Central memory CD4-positive, alpha-beta T cell (primary cell): ENCODE measurements at places on chromosomes 12 and 14.

DNA sequence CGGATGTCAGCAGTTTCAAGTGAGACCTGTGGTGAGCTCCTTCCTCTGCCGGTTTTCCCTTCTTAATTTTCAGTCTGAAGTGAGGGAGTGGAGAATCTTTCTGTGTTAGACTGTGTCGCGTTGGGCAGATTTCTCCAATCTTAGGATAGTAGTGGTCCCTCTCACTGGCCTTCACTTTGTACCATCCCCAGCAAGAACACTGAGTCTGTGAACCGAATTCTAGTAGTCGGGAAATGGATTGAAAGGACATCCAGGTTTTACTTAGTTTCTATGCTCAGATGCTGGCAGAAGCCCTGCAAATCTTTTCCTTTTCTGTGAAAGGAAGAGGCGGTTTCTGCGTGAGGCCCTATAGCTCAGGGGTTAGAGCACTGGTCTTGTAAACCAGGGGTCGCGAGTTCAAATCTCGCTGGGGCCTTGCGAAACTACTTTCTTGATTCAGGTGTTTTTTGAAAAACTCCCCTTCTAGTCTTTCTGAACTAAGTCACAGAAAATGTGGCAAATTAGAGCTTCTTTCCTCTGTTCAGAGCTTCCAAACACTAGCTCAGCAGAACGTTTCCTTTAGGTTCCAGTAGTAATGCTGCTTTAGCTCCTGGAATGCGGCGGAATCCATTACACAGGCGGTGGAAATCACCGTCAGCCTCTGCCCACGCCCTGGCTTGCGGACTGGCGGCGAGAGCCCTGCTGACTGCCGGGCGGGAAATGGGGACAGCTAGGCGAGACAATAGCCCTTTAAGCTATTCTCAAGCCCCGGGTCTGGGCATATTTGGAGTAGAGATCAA, 2.8 kb upstream of the RNASE4 start:
- DNase-seq: peak; percentile 89

DNA sequence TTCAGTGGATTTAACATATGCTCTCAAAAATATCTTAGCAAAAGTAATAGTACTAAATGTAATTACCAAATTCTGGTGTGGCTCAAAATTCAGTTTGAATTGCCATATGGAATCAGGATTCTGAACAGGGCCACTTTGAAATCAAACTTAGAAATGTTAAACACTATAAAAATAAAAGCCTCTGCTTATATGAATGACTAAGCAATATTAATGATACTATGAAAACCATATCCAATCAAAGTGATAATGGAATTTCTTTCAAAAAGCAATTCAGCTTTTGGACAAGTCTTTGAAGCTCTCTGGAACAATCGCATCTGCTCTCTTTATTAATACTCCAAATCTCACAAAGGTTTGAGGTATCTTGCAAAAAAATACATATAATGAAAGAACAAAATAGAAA, 51.6 kb downstream of the ERGIC2 start:
- no peak for DNase-seq

- DNase-seq: no peak
Observed at GRCh38 chr12:73947326-73948026, 590.2 kb upstream of the ATXN7L3B start.

- DNase-seq: peak; percentile 48
Observed at GRCh38 chr12:121649819-121650353, 19.6 kb downstream of the MORN3 start.

GRCh38 chr14:66315548-66315947, 170.6 kb upstream of the CCDC196 start:
- DNase-seq: no peak

GRCh38 chr14:99508896-99509629, 27.9 kb downstream of the CCNK start:
- no peak for DNase-seq

GRCh38 chr12:122297494-122297893, 31.2 kb upstream of the VPS33A start:
- DNase-seq: no peak

DNA sequence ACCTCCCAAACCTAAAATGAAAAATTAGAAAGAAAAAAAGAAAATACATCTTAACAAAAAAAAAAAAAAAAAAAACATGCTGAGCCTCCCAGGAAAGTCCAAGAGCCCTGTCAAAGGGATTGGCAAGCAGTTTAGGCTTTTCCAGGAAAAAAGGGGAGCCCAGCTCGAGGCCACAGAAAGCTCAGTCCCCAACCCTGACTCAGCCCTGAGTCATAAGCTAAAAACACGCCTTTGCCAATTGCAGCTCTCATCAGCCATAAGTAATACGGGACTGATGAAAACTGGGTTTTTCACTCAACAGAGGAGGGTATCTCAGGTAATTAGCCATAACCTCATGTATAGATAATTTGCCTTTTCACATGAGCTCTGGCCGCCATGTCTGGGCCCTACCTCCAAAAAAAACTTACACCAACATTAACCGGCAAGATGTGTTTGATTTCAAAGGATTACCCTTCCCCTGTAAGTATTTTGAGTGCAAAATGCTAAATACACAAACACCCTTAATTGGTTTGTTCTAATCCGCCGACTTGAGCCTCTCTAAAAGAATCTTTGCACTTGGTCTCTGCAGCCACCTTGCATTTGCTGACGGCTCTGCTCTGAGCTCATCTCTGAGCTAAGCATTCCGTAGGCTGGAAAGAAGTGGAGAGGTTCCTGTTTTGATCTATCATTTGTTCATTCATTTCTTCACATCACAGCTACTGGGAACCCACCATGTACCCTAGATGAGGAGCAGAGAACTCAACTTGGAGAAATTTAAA, 319.2 kb downstream of the BCL11B start:
- DNase-seq: no peak

DNA sequence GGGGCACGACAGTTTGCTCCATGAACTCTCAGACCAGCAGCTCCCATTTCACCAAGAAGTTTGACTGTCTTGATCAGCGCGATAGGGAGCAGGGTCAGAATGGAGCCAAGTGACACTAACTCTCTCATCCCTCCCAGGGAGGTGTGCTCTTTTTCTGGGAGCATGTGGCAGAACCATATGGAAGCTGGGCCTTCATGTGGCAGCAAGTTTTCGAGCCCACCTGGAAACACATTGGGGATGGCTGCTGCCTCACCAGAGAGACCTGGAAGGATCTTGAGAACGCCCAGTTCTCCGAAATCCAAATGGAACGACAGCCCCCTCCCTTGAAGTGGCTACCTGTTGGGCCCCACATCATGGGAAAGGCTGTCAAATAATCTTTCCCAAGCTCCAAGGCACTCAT, 24.0 kb downstream of the ITGA7 start:
- DNase-seq: no peak

GRCh38 chr12:16245209-16245608, 32.3 kb downstream of the SLC15A5 start:
- DNase-seq: no peak

DNA sequence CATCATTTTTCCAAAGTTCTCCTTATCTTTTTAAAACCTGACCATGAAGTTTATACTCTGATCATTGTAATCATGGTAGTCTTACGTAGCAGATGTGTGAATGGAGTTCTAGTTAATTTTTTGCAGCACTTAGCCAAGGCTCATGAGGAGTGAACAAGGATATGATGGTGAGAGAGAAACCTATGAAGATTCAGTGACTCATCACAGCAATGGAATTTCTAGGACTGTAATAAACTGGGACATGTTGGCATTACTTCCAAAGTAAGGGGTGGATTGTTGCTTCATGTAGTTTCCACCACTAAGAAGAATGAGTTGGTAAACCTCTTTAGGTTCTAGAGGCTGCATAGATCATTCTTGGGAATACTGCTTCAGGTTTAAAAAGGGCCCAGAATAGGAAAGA, 102.7 kb downstream of the LRRIQ1 start:
- DNase-seq: no peak

DNA sequence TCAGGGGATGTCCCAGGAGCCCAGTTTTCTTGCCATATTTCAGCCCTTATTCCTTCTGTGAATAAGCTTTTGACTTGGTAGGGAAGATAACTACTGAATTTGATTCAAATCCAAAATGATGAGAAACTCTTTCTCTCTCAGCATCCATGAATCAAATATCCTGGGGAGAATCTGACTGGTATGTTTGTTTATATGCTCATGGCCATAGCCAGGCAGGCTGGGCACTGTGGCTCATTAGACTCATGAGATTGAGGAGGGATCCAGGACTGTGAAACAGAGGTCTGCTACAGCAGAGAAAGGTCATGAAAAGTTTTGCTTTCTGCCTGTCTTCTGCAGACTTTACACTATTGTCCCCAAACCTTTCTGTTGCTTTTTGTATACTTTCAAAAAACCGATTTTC, 346.4 kb upstream of the ATP2B1 start:
- DNase-seq: no peak

DNA sequence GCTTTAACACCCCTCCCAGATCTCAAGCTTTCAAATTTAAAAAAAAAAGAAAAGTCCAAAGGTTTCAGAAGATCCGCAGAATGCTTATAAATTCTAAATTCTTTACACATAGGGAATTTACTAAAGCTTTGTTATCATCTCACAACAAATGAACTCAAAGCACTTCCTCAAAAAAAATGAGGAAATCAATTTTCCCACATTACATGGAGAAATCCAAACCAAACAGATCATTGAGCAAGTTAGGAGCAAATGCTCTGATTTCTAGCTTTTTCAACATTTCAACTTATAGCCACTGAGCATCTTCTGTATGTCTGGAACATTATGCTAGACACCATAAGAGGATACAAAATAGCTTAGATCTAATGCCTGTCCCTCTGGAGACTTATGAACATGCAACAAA, 161.0 kb downstream of the CEP128 start:
- no peak for DNase-seq

DNA sequence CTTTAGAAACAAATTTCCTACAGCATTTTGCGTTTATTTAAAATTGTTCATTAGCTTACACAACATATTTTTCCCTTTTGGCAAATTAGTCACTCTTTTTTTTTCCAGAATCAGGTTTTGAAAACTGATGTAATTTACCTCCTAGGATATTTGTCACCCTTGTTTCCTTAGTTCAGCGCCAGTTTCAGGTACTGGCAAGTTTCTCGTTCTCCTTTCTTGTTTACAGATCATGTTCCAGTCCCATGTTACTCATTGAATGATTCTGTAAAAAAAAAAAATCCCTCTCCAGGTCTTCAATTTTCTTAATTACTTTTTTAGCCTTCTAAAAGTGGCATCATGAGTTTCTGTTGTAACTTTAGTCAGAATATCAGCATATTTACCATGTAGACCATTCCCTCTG, 2.7 kb downstream of the PPP4R4 start:
- no peak for DNase-seq

GRCh38 chr12:31325877-31326631, at the start of gene SINHCAF:
Gene SINHCAF (minus strand): TSS chr12:31326150. CDS start chr12:31298204, 27,946 bp downstream.
- peak; percentile 98 for DNase-seq

- DNase-seq: no peak
Observed at GRCh38 chr12:47964106-47964728, 821 bp downstream of the TMEM106C start.

DNA sequence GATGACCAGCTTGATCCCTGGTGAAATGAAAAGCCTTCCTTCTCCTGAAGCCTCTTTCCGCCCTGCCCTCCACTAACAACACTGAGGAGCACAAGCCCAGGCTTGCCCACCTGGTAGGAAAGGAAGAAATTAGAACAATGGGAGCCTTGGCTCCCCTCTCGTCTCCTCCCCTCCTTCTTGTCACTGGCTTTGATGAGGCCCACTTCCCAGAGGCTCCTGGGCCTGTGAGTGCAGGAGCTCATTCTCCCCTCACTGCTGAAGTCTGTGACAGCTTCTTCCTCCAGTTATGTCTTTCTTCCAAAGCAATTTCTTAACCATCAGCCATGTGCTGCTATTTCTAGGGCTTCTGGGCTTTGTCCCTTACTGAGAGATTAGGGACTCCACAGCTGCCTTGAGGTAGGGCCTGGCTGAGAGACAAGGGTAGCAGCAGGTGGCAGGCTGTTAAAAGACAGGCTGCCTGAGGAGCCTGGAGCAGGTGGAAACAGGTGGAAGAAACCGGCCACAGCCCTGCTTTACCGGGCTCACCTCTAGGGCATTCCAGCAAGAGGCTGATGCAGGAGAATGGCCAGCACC, 53.6 kb upstream of the SRSF5 start:
- DNase-seq: no peak

- no peak for DNase-seq
Observed at GRCh38 chr14:57547131-57547530, 53.5 kb upstream of the CCDC198 start.

- no peak for DNase-seq
Observed at GRCh38 chr14:99329711-99330315, 57.8 kb upstream of the BCL11B start.

DNA sequence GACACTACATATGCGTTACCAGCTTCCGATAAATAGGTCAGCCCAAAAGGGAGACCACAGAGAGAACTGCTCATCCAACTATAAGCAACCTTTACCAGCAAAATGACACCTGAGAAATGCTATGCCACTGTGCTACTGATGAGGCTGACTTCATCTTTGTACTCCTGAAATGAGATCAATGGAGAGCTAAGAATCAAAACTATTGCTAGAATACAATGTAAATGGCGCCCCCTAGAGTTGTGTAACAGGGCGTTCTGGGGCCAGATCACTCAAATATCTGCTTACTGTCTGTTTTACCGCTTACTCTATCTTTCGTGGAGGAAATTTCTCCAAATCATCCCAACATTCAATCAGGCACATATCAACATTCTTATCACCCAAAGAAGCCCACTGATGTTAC, 4.6 kb downstream of the ZNF384 start:
- peak; percentile 42 for DNase-seq

GRCh38 chr12:66103016-66103913, 27.3 kb downstream of the LLPH start:
- no peak for DNase-seq

- no peak for DNase-seq
Observed at GRCh38 chr14:35380794-35381193, 23.8 kb downstream of the NFKBIA start.

- no peak for DNase-seq
Observed at GRCh38 chr14:68518761-68519670, 273.9 kb downstream of the ZFP36L1 start.

DNA sequence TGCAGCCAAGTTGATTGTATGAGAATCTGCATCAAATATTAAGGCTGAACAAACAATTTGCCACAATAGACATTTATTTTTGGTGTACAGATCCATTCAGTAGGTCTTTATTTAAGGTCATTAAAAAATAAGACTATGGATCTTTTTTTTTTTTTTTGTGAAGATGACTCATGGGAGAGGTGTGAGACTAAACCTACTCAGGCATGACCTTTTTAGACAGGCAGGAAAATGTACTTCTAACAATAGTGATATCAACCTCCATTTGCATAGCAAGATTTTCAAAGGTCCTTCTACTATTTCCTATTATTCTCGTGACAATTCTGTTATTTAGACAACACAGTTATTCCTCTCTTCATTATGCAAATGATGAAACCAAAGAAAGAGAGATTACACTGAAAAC, 39.9 kb upstream of the PTPRR start:
- no peak for DNase-seq

- DNase-seq: no peak
Observed at GRCh38 chr14:96198430-96199130, 6.1 kb upstream of the BDKRB2 start.

- no peak for DNase-seq
Observed at GRCh38 chr14:50941151-50941550, 3.1 kb downstream of the PYGL start.
